GM20000 (cell line): ENCODE measurements at places on chromosomes 1 and 21.

- no peak for DNase-seq
These were observed 35.7 kb downstream of the DPT start for GRCh38 chr1:168693197-168693871.

- DNase-seq: no peak
These were observed 54.1 kb upstream of the GPR37L1 start for GRCh38 chr1:202068596-202068995.

DNA sequence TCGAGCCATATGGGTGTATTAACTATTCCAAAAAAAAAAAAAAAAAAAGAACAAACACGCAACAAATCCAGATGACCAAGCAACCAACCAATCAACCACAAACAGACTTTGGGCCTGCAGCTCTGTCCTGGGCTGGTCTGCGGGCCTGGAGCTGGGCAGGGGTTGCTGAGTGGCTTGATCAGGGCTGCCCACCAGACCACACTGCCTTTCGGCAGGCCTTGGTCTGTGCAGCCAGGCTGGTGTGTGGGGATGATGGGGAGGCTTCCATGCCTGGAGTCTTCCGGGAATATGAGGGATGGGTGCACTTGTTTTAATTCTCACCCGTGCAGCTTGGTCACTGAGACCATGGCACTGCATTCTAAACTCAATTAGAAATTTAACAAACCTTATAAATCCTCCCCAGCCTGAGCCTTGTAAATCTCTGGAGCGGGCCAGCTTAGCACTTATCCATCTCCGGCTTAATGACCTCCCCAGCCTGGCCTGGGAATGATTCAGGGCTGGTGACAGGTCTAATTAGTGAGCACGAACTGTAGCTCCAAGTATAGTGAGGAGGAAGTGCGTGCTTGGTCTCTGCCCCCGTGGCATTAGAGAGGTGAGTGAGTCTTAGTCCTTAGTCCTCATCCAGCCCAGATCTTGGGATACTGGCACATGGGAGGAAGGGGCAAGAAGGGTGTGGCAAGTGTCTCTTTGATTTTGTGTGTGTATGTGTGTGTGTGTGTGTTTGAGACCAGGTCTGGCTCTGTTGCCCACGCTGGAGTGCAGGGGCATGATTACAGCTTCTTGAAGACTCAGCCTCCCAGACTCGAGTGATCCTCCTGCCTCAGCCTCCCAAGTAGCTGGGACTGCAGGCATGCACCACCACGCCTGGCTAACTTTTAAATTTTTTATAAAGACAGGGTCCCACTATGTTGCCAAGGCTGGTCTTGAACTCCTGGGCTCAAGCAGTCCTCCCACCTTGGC is 74.6 kb upstream of the CSF3R start:
- no peak for DNase-seq

DNA sequence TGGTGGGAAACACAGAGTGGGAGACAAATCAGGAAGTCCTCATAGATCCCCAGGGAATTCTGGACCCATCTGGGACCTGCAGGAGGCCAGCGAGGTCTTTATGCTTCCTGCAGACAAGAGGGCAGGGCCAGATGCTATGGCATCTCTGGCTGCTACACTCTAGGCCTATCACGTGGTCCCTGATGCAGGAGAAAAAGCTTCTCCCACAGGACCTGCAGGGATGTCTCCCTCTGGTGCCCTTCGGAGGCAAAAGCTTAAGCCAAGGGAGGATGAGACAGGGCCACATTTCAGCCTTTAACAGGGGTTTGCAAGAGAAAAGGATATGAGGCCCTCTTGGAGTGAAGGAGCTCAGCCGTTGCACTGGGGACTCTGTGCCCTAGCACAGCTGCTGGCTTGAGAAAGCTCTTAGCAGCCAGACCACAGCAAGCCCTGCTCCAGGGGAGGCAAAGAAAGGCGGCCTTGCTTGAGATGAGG is 243.0 kb downstream of the C1orf94 start:
- no peak for DNase-seq

DNA sequence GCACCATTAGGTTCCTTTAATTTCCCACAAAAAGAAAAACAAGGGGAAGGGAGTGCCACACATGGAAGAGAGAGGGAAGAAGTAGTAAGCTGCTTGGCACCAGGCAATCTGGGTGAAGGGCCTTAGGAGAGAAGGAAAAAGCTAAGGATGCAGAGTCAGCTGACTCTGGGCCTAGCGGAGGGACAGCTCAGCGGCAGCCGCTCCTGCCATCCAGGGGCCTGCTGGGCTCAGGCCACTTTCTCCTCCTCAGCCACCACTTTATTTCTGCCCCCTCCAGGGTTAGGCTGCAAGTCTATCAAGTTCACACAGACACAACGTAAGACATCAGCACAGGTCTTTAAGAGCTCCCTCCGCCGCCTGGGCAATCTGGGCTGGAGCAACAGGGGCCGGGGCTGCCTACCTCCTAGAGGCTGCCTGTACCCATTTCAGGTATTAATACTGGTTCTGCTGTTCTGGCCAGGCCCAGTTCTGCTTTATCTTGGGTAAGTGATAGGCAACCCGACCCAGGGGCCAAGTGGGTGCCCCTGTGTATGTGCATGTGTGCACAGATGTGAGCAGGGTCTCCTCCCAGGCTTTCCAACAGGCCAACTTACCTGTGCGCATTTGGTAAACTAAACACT is 53.6 kb downstream of the SLC45A1 start:
- DNase-seq: no peak
